ENCODE measurements at places on chromosomes 12 and 14.

DNA sequence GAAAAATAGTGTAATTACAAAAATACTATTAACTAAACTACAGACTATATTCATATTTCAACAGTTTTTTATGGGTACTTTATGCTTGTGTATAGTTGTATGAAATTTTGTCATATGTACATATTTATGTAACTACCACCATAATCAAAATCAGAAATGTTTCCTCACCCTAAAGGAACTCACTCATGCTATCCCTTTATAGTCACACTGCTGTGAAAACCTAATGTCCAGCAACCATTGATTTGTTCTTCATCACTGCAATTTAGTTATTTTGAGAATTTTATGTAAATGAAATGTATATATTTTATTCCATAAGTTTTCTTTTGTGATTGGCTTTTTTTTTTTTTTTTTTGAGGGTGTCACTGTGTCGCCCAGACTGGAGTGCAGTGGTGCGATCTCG, 278.9 kb upstream of the SLC16A7 start:
- no peak for DNase-seq

- no peak for DNase-seq
Measured at GRCh38 chr14:87992346-87992717, 650 bp downstream of the GALC start.

DNA sequence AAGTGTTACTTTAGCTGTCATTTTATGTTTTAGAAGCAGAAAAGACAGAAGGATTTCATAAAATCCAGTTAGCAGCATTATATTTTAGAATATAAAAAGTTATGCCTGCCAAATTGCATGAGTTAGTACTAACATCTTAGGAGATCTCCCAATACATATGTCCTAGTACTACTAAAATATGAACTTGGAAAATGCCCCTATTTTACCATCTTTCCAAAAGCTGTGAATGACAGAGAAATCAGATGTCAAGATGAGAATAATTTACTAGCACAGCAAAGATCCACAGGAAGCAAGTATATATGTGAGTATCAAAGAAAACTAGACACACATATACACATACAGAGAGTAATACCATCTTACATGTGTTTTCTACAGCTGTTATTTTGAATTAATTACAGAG, 196.9 kb downstream of the CPNE8 start:
- DNase-seq: no peak

DNA sequence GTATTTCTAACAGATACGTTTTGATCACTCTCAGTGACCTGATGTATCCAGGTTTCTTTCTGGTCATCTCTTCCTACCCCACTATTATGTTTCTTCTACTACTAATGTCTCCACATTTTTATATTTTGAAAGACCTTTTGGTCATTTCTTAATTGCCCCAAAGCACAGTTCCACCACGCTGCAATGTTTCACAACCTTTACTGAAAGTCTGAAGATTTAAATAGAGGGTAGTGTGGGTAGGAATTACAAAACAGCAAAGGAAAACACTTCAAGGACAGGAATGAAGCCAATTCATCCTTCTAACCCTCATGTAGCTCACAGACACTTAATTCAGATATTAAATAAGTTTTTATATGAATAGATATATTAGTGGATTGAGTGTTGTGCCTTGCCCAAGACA, 36.1 kb upstream of the SLC16A7 start:
- DNase-seq: no peak

DNA sequence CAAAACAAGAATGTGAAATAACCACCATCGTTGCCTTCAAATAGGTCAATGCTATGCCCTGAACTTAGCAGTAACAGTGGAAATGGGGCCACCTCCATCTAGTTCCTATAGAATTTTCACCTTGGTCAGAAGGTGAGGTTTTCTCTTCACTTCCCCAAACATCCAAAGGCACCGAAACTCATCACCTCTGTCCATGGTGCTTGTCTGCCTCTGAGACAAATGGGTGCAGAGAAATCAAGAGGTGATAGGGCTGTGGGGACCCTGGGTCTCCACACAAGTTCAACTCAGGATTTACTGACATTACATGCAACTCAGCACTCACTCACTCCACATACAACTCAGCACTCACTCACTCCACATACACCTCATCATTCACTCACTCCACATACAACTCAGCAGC, 26.2 kb upstream of the TMEM132C start:
- no peak for DNase-seq

GRCh38 chr12:106062693-106063092, 76.1 kb downstream of the NUAK1 start:
- no peak for DNase-seq

GRCh38 chr14:39381366-39381765, 50.9 kb downstream of the FBXO33 start:
- DNase-seq: no peak

- DNase-seq: no peak
Measured at GRCh38 chr14:88289996-88290395, 33.1 kb downstream of the KCNK10 start.

DNA sequence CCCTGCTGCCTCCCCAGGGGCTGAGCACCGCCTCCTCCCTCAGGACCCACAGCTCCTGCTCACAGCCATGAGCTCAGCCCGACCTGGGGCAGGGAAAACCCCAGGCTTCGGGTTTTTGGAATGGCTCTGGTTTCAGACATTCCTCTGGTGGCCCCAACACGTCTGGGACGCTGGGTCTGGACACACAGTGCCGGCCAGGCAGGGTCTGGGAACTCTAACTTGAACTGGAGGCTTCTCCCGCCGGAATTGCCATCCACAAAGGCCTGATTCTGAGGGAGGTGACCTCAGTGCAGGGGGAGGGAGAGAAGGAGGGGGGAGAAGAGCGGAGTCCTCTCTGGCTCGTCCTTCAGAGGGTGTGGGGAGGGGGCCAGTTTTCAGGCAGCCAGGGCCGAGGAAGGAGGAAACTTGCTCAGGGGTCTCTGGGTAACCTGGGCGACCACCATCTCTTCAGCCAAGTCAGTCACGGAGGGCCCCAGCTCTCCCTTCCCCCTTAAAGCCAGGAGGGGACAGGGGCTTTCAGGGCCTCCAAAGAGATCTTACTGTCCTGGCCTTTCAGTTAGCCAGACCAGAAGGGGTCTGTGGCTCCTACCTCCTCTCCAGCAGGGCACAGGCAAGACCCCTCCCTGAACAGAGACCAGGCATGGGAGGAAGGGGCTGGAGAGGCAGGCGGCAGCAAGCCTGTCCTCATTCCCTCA, 19.4 kb downstream of the NCKAP5L start:
- no peak for DNase-seq

Data from GM04503 (cell line).